Cardiac fibroblast (primary cell): ENCODE measurements at places on chromosomes 1 and 21.

GRCh38 chr1:221782970-221783369 lies 41.1 kb upstream of the DUSP10 start:
- DNase-seq, result no peak

- DNase-seq, result peak; percentile 67
Measured at GRCh38 chr1:68141071-68142021, 90.9 kb upstream of the DIRAS3 start.

DNA sequence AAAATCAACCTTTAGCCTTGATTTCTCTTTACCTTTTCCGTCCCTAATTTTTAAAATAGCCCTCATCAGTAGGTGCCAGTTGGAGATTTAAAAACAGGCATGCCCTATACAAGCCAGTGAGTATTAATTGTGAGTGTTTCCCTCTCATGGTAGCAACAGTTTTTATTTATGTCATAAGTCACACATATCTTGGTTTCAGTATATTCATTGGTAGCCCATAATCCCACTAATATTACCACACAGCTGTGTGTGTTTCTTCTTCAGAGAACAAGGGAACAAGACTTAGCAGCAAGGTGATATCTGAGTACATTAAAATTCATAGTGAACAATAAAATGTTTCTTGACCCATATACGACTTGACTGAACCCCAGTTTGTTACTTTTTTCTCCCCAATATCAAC lies 68.6 kb upstream of the HSPA13 start:
- no peak for DNase-seq

- DNase-seq, result peak; percentile 18
Measured at GRCh38 chr1:1123581-1124507, 8.0 kb upstream of the C1orf159 start.

DNA sequence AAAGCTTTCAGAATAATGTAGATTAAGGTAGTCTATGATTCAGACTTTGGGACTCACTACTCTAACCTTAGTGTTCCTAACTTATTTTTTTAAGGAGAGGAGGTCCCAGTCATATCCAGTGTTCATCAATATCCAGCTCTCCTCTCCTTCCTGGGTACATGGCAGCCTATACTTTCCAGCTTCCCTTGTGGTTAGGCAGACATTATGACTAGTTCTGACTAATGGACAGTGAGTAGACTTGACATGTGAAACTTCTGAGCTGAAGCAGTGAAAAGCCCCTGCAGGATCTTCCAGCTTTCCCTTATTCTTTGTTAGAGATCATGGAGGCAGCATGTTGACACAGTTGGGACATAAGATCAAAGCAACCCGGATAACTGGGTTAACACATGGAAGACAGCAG lies 144.2 kb downstream of the PTPRU start:
- DNase-seq, result peak; percentile 28

- DNase-seq, result no peak
Measured at GRCh38 chr1:203425663-203425975, 50.0 kb upstream of the PRELP start.

- DNase-seq, result no peak
Measured at GRCh38 chr1:7477593-7477992, 293.5 kb upstream of the VAMP3 start.

GRCh38 chr21:17930093-17930492 lies 110.9 kb upstream of the C21orf91 start:
- no peak for DNase-seq

- DNase-seq, result peak; percentile 81
Measured at GRCh38 chr1:33180226-33180910, 1.5 kb downstream of the TRIM62 start.

DNA sequence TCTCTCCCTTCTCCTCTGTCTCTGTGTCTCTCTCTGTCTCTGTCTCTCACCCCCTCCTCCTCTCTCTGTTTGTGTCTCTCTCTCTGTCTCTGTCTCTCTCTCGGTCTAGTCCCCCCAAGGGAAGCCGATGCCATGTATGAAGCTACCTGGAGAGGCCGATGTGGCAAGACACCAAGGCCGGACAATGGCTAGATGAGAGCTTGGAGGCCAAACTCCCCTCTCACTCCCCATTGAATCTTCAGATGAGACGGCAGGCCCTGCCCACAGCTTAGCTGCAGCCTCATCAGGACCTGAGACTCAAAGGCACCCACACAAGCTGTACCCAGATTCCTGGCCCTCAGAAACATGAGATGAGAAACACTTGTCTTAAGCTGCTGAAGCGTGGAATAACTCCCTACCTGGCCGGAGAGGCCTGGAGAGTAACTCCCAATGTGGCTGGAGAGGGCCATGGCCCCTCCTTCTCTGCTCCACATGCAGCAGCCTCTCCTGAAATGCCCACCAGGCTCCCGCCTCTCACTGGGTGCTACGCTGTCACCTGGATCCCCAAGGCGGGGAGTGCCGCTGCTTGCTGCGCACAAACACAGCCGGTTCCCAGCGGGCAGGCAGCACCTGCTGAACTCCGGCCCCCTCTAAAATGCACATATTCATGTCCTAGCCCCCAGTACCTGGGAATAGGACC lies 7.8 kb upstream of the ACTRT2 start:
- no peak for DNase-seq

GRCh38 chr1:56477164-56478111 lies 101.9 kb downstream of the PLPP3 start:
- DNase-seq, result peak; percentile 76

- DNase-seq, result peak; percentile 86
Measured at GRCh38 chr1:161706482-161707347, at the start of gene FCRLA. Gene FCRLA (plus strand): TSS chr1:161707229. CDS start chr1:161707265, 36 bp downstream.

DNA sequence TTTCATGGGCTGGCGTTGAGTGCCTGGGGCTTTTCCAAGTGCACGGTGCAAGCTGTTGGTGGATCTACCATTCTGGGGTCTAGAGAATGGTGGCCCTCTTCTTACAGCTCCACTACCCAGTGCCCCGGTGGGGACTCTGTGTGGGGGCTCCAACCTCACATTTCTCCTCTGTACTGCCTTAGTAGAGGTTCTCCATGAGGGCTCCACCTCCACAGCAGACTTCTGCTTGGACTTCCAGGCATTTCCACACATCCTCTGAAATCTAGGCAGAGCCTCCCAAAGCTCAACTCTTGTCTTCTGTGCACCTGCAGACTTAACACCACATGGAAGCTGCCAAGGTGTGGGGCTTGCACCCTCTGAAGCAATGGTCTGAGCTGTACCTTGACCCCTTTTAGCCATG lies 82.1 kb downstream of the CCDC18 start:
- no peak for DNase-seq

- DNase-seq, result peak; percentile 97
Measured at GRCh38 chr1:23169727-23170335, 1.2 kb upstream of the LUZP1 start.

DNA sequence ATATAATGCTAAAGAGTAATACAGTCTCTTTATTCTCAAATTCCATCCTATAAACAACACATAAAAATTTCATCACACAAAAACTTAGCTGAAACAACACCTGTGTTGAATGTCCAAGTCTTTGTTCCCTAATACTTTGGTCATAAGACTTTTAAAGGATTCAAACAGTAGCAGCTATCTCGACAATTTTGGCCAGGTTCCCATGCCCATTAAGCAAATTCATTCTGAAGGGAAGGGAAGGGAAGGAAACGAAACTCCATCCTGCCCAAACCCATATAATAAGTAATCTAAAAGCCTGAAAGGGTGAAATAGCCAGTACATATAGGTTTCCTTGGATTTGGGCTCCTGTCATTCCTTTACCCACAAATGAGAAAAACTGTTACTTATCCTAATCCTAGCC lies 7.5 kb downstream of the IVNS1ABP start:
- peak; percentile 19 for DNase-seq

DNA sequence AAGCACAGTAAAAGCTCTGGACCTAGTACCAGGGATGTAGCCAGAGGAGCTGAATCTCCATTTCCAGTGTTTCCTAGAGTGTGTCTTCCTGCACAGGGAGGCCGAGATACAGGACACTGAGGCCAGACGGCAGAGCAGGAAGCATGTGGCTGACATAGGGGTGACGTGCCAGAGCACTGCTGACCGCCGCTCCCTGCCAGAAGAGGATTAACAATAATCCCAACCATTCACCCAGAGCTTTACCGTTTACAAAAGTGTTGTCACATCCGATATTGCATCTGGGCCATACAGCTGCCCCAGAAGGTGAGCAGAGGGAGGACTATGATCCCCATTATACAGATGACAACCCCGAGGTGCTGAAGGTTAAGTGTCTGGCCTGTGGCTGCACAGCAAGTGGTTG lies 5.8 kb upstream of the CLDN19 start:
- no peak for DNase-seq

DNA sequence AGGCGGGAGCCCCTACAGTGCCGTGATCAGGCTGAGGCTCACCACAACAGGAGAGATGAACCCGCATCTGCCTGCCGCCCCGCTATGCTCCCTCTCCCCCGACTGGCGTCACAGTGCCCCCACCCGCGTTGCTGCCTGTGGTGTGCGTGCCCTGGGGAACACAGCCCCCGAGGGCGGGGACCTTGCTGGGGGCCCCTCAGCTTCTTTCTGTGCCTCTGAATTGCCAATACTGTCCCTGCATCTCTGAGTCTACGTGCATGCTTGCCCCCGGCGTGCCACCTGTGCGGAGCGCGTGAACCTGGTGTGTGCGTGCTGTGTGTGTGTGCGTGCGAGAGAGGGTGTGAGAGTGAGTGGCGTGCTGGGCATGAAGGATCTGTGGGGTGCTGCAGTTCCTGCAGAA lies 10.3 kb downstream of the PARS2 start:
- no peak for DNase-seq

DNA sequence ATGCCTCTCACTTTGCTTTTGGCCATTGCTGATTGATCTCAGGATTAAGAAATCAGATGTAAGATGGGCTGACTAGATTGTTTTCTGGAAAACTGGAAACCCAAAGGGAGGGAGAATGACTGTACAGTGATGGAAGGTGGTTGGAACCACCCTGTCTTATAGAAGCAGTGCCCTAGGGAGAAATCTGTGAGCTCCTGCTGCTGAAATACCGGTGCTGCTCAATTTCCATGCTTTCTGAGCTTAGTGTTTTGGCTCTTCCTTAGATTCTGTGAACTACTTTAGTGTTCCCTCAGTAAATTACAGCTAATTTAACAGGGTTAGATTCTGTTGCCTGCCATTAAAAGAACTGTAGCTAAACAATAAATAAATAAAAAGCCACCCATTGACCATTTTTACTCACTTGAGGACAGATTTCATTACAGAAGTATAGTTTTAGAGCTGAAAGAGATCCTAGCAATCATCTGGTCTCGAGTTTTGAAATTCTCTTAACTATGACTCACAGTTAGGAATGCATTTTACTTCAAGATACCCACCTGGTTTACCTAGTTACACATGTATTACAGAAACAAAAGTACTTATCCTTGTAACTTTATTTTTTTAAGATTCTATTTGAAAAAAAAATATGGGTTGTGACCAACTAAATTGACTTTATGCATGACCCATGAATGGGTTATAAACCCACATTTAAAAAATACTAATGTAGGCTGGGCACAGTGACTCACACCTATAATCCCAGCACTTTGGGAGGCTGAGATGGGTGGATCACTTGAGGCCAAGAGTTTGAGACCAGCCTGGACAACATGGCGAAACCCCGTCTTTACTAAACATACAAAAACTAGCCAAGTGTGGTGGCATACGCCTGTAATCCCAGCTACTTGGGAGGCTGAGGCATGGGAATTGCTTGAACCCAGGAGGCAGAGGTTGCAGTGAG lies 33.2 kb downstream of the CAMSAP2 start:
- DNase-seq, result no peak

DNA sequence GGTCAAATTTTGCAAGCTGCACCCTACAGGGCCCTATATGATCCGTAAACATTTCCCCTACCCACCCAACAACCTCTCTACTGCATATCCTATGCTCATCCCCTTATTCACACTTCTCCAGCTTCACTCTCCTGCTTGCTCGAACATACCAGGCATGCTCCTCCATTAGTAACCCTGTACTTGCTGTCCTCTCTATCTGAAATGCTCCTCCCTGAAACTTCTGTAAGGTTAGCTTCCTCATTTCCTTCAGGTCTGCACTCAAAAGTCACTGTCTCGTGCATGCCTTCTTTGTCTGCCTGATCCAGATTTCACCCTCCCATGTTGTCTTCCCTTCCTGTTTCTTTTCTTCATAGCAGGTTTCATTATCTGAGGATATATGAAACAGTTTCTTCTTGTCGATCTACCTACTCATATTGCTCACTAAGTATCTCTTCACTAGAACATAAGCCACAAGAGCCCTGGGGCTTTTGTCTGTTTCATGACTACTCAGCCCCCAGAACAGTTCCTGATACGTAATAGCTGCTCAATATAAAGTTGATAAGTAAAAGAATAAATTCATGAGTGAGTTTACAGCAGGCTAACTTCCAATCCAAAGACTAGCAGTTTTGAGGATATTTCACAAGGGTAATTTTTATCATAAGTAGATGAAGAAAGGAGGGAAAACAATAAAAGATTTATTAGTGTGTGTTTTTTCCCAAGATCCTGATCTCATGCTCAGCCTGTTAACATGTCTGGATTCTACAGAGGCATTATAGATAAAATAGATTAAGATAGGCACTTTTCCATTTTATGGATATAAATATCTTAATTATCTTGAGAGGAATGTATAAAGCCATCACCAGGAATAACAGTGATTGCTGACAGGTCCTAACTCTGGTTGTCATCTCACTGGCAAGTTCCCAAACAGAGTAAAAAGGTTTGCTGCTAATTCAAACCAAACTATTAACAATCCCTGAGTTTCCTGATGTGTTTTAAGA lies 392.5 kb upstream of the ESRRG start:
- DNase-seq, result no peak

- DNase-seq, result no peak
Measured at GRCh38 chr1:195768377-195768776, 839.9 kb downstream of the KCNT2 start.

DNA sequence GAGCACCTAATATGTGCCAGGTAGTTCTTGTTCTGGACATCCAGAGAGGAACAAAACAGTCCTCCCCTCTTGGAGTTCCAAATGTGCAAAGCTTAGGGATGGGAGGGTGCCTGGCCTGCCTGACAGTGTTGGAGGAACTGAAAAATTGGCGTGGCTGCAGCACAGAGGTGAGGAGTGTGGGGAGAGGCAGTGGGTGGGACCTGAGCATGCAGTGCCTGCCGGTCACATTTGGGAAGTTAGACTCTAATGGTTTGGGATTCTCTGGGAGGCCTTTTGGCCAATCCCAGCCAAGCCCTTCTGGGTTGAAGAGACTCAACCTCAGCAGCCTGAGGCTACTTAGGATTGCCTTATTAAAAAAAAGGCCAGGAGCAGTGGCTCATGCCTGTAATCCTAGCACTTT lies 2.3 kb upstream of the TCEA3 start:
- no peak for DNase-seq

DNA sequence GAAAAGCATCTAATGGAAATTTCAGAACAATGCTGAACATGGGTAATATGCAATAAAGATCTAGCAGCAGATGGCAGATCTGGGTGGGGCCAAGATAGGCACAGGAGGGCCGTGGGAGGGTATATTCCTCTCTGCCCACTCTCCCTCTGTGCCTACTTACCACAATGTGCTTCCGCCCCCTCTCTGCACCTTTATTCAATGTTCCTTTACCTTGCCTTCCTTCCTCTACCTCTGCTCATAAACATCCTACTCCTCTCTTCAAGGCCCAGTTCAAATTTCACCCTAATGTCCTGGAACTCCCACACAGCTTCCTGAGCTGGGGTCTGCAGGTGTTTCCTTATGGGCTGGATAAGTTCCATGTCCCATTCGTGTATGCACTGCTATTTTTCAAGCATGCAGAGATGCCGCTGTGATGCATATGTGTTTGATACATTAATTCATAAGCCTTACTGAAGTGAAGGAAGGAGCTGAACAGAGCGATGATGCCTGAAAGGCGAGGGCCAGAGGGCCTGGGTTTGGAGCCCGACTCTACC lies 65.6 kb upstream of the EDEM3 start:
- no peak for DNase-seq
